C1 segment of cervical spinal cord (tissue), 14 donors: ENCODE measurements at places on chromosomes 6 and 20.

GRCh38 chr20:21154692-21155091 lies 28.8 kb downstream of the KIZ start:
- no peak for DNase-seq

GRCh38 chr20:45016089-45016671 lies 49.9 kb downstream of the STK4 start:
- DNase-seq: no peak

DNA sequence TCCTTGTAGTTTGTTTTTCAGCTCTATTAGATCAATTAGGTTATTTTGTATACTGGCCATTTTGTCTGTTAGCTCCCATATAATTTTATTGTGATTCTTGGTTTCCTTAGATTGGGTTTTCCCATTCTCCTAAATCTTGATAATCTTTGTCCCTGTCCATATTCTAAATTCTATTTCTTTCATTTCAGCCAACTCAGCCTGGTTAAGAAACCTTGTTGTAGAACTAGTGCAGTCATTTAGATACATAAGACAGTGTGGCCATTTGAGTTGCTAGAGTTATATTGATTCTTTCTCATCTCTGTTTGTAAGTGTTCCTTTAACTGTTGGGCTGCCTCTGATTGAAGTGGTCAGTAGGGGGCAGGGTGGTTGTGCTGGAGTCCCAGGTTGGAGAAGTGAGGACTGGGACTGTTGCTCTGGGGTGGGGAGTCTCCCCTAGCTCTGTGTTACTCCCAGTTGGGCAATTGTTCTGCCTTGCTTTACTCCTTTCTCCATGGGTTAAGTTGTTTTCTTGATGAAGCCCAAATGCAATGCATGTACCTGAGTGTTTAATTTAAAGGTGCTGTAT lies 98.8 kb upstream of the NRN1 start:
- no peak for DNase-seq

GRCh38 chr6:15447546-15448267 lies 201.8 kb downstream of the JARID2 start:
- DNase-seq: no peak

GRCh38 chr20:62193079-62194025 lies 10.5 kb downstream of the MTG2 start:
- no peak for DNase-seq

DNA sequence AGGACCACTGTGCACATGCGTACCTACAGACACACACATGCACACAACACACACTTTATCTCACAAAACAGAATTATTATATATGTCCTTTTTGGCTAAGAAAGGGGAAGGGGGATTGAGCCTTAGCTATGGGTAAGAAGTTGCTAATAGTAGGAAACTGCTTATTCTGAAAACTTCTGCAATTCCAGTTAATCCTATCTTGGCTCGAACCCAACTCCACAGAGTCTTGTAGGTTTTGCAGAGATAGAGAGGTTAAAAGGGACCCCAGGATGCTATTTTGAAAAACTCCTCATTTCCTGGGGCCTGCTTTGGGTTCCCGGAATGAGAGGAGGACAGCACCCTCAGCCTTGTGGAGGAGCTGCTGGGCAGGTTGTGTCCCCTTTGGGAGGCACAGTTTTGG lies 233.8 kb downstream of the CLIC5 start:
- DNase-seq: no peak

GRCh38 chr6:147194652-147195411 lies 9.4 kb upstream of the STXBP5 start:
- DNase-seq: no peak

DNA sequence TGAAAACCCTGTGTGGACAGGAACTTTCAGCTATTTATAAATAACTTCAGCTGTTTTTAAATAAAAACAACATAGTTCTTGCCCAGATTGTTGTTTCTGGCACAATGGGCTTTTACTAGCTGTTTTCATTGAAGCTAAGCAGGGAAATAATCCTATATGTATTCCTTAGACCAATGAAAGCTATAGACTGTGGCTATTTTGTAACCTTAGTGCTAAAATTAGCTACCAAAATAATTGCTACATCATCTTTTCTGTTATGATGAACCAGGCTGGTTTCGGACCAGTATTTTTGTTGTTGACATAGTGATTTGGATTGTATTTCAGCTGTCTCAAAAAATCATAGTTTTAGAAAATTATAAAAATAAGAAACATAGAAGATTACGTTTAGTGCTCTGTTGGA lies 13.7 kb downstream of the PHF3 start:
- no peak for DNase-seq

- DNase-seq: no peak
These were observed 186.5 kb downstream of the SCP2D1 start for GRCh38 chr20:19000078-19000477.

- no peak for DNase-seq
These were observed 361.4 kb upstream of the KCNQ5 start for GRCh38 chr6:72260489-72260888.

GRCh38 chr6:159879856-159880255 lies 10.9 kb upstream of the MAS1 start:
- DNase-seq: no peak

GRCh38 chr6:139133262-139134063 lies 1.4 kb upstream of the HECA start:
- DNase-seq: no peak

- no peak for DNase-seq
These were observed 962.9 kb upstream of the SLC35B3 start for GRCh38 chr6:9398071-9398766.

DNA sequence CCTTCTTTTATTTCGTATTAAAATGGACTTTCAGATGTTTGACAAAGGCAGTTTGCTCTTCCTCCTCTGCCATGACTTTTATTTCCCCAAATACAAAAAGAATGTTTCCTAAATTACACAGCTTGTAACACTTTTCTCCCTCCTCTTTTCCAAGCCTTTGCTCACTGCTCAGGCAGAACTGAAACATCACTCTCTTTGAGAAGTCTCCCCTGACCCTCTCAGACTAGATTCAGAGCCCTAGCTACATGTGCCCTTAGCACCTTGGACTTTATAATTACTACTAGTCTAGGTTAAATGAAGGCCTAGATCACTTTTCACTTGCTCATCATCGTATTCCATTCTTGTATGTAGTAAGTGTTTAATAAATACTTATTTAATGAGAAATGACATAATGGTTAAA lies 8.5 kb upstream of the KIF6 start:
- no peak for DNase-seq

DNA sequence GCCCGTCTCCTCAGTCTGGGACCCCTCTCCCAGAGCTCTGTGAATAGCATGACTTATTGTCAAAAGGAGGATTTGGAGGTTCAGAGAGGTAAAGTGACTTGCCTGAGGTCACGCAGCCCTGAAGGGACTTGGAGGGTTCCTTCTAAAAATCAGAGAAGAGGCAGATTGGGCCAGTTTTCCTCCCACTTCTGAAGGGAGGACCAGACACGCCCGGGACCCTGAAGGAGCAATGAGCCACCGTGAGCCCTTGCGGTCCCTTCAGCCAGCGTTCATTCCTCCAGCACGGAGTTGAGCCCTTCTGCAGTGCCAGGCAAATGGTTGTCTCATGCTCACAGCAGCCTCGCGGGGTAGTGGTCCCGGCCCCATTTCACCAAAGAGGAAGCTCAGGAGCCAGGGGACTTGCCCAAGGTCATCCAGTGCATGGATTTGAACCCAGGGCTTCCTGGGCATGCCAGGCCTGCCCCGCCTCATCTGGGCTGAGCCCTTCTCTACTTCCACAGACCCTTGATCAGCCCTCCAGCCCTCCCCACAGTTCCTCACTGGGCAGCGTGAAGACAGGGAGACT lies 7.4 kb downstream of the SRC start:
- DNase-seq: no peak

DNA sequence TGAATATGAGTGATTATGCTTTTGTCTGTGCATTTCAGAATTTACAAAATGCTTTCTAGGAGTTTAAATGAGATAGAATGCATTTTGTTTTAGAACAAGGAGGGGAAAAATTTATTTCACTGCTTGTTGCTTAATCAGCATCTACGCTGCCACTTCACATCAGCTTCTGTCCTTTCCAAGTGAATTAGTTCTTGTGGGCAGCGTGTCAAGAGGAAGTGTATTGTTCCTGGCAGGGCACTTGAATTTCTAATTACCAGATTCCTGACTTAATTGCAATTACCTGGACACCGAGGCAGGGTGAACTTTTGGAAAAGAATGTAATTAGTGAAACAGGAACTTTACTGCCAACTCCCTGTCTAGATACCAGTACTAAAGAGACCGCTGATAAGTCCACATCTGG lies 263.5 kb downstream of the TMEM242 start:
- DNase-seq: no peak

DNA sequence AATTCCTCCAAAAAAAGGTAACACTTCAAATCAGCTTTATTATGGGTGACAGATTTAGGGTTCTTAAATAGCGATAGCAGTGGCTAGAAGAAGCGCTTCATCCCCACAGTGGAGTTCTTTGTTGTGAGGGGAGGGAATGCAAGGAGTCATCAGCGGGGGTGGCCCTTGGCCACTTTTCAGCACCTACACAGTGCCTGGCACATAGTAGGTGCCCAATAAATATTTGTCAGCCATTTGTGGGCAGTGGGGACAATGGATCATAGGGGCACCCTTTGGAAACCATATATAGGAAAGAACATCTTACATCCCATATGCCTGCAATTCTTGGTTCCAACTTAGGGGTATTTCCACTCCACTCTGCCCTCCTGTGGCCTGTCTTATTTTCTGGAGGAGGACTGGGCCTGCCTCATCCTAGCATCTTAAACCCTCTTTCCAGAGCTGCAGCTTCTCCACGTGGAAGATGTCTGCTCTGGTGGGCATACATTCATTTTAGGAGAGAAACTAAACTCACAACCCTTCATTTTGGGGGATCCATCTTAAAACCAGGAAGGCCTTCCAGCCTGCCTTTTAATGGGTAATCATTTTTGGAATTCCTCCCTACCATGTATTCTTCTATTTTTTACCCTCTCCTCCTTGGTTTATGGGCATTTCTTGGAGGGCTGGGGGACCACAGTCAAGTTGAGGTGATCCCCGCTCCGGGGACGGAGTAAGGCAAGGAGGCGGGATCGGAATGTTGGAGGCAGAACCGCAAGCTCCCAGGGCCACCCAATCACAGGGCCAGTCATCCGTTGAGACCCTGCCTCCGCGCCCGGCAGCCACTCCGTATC lies 2.6 kb upstream of the GPSM3 start:
- DNase-seq: no peak

GRCh38 chr20:40156600-40157317 lies 532.3 kb downstream of the MAFB start:
- DNase-seq: no peak

GRCh38 chr20:13355411-13355810 lies 134.3 kb downstream of the ISM1 start:
- DNase-seq: no peak

GRCh38 chr6:82910820-82911219 lies 154.8 kb downstream of the UBE3D start:
- no peak for DNase-seq

GRCh38 chr6:128899341-128900050 lies 16.6 kb downstream of the LAMA2 start:
- no peak for DNase-seq

DNA sequence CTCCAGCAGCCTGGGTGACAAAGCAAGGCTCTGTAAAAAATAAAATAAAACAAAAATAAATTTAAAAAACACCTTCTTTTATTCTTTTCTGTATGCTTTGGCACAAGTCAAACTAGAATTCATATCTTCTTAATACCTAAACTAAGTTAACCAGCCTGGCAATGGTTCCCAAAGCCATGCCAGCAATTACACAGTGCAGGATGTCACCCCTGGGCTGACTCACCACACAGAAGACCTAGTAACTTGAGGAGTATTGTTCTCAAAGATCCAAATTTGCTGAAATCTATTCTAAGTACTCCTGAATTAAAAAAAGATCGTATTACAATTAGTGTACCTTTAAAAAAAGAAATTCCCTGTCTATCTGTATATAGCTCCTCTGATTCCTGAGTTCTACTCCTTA lies 162.7 kb upstream of the SGK1 start:
- no peak for DNase-seq

- no peak for DNase-seq
These were observed 1.2 kb upstream of the RBM38 start for GRCh38 chr20:57389695-57390603.

- no peak for DNase-seq
These were observed 22.1 kb upstream of the SLC22A7 start for GRCh38 chr6:43275801-43276576.

DNA sequence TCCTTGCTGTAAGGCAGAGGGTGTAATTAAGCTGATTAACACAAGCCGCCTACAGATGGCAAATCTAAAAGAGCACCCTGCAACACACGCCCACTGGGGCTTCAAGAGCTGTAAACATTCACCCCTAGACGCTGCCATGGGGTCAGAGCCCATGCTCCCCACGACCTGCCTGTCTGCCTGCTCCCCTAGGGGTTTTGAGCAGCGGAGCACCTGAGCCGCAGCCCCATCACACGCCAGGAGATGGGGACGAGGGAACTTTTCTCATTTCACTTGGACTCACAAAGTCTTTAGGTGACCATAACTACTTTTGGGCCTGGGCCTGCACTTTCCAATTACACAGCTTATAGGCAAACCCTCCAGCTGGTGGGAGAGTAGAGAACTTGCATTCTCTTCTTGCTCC lies 99.0 kb upstream of the SOX4 start:
- DNase-seq: no peak

- no peak for DNase-seq
These were observed 109.3 kb upstream of the TAB2 start for GRCh38 chr6:149208134-149208601.

DNA sequence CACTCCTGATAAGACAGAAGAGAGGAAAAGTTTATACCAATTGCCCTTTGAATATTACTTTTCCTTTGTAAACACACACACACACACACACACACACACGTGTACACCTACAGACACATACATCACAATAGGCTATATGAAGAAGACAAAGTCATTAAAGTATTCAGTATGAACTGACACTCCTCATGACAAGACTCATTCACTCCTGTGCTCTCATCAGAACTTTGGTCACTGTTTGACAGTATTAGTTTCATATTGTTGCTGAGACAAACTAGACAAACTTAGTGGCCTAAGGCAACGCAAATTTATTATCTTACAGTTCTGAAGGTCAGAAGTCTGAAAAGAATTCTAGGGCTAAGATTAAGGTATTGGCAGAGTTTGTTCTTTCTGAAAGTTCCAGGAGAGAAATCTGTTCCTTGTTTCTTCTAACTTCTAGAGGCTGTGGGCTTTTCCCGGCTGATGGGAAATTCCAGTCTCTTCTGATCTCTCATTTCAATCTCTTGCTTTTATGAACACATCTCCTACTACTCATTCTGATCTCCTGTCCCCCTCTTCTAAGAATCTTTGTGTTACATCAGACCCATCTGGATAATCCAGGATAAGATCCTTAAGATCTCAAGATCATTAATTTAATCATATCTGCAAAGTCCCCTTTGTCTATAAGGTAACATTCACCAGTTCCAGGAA lies 171.3 kb downstream of the HACE1 start:
- no peak for DNase-seq

- no peak for DNase-seq
These were observed 33.7 kb downstream of the PYGB start for GRCh38 chr20:25281541-25281991.

GRCh38 chr6:83815631-83816272 lies 37.4 kb upstream of the RIPPLY2 start:
- DNase-seq: no peak

DNA sequence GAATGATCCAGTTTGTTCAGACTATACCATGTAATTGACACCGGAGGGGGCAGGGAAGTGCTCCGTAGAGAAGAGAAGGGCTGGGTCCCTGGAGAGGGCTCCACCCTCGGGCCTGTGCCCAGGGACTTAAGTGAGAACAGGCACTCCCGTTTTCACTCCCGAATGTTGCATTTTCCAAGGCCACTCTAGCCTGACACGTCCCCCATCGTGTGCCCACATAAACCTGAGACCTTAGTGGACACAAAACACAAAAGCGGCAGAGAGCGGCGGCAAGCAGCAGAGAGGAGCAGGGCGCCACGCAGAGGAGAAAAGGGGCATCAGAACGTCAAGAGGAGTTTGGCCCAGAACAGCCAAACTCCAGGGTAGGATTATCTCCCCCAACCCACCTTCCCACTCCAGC lies 1405.1 kb downstream of the GRIK2 start:
- no peak for DNase-seq
